Activated CD4-positive, alpha-beta memory T cell treated with anti-CD3 and anti-CD28 coated beads, Interleukin-2, amount 10 ng/mL, durations not matched to agents 7 days and 5 days (primary cell): ENCODE measurements at places on chromosomes 16 and 17. TPM values are rescaled to one million over a fixed set of nuclear protein-coding genes. Genes with fewer than 3 reads are reported as not detected.

GRCh38 chr16:29943846-29944799 is 17.8 kb upstream of the TMEM219 start:
- no peak for DNase-seq
- no peak overlapping the region for H3K27ac ChIP-seq
- no peak overlapping the region for H3K4me3 ChIP-seq
- no peaks in the 10 kb centered on the region for H3K4me1 ChIP-seq

Gene PLD6
- total RNA-seq, result 6.3 TPM

DNA sequence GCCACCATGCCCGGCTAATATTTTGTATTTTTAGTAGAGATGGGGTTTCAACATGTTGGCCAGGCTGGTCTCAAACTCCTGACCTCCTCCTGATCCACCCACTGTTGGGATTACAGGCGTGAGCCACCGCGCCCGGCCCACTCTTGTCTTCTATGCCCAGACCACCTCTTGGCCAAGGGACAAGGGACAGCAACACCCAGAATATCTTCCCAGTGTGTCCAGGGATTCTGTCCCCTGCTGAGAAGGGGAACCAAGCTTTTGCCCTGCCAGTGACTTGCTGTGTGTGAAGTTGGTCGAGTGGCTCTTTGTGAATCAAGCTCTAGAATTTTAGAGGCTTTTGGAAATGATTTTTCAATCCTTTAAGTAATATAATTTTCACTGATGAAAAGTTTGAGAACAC is 1.7 kb upstream of the MPO start:
- peaks cover 25% of the 10 kb centered on the region for H3K27me3 ChIP-seq
- H3K27ac ChIP-seq, result no peak overlapping the region
- H3K36me3 ChIP-seq, result no peaks in the 10 kb centered on the region
- H3K4me1 ChIP-seq, result peaks cover 5% of the 10 kb centered on the region

GRCh38 chr17:10119203-10120108 is 79.0 kb downstream of the GAS7 start:
- peaks cover 6% of the 10 kb centered on the region for H3K27me3 ChIP-seq
- H3K4me3 ChIP-seq, result peak overlapping the region; percentile 10
- H3K36me3 ChIP-seq, result peaks cover 4% of the 10 kb centered on the region

Gene CA7
- total RNA-seq, result 0.13 TPM

Gene MYL11
- not detected for total RNA-seq

- no peak overlapping the region for H3K27ac ChIP-seq
- no peak for DNase-seq
- no peak overlapping the region for H3K4me3 ChIP-seq
- H3K27me3 ChIP-seq, result peaks cover 42% of the 10 kb centered on the region
- no peaks in the 10 kb centered on the region for H3K4me1 ChIP-seq
These were observed 22.8 kb upstream of the FA2H start for GRCh38 chr16:74797414-74797813.
